Epithelial cell of prostate (primary cell): ENCODE measurements at places on chromosomes 2 and 18.

DNA sequence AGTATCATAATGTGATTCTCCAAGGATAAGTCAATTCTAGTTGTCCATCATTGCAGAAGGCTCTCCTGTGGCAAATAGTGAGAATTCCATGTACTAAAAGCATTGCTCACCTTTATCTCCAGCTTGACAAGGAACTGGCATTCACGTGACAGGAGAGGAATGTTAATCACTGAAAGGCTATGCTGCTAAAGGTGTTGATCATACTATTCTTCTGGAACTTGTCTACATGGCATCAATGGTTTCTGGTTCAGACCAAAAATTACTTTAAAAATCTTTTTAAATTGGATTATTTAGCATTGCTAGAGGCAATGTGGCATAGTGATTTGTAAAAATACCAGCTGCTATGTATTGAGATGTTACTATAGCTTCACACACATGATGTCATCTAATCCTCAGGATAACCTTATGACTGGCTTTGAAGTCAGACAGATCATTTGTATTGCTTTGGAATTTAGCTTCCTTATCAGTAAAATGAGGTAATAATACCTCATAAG, 414.4 kb downstream of the MTX2 start:
- DNase-seq = no peak

DNA sequence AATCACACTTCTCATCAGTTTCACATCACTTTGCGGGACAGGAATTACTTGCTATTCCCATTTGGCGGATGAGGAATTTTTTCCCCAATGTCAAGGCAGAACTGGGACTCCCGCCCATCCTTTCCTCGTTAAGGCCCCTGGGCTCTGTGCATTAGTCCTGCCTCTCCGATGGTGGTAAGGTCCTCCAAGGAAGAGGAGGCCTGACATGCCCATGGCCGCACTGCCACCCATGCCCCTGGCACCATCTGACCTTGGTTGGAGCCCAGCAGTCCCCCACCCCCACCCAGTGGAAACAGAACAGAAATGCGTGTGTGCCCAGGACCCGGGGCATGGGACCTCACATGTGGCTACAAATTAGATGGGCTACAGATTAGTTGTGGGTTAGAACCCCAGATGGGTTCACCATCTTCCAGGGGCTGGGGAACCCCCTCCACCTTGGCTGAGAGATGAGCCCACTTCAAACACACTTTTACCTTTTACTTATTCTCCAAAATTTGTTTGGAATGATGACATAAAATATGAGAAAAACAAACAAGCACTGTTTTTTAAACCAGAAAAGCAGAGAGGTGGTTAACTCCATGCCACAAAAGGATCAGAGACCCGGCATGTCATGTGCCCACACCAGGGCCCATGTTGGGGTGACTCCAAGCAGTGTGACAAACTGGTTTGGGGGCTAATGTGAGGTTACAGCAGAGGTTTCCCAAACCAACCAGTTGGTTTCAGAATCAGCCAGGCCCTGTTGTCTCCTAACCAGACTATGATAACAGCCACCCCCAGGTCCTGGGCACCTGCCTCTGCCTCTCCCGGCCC, 11.0 kb upstream of the DUSP2 start:
- no peak for DNase-seq

GRCh38 chr18:79102886-79103285, 33.7 kb downstream of the ATP9B start:
- DNase-seq = no peak

DNA sequence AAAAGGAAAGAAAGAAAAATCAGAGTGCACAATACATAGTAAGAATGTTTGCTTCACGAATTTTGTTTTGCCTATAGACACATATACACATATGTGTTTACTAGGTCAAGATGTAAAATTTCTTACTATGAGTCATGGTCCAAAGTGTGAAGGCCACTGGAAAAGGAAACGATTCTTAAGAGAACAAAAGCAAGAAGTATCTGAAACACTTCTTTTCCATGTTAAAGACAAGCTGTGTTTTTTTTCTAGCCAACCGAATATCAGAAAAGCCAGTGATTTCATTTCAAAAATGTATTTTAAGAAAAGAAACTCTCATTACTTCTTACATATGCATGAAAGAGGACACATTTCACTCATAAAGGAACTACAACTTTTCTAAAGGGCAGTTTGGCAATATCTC, 24.9 kb downstream of the PECR start:
- DNase-seq = no peak

GRCh38 chr2:144858211-144858610, 338.3 kb upstream of the ZEB2 start:
- DNase-seq = no peak

DNA sequence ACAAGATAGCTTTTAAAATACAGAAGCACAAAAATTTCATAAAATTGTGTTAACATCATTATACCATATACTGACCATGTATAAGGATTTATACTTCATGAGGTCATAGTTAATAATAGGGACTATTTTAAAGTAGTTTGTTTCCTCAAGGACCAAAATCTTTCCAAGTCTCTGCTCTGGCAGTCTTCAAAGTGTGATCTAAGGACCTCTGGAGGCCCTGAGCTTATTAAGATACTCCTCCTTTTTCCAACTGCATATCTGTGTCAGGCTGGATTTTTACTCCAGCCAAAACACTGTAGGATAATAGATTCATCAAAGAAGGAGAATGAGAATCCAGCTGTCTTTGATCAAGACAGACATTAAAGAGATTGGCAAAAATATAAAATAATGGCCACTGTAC, 1.7 kb upstream of the SCYGR2 start:
- no peak for DNase-seq

DNA sequence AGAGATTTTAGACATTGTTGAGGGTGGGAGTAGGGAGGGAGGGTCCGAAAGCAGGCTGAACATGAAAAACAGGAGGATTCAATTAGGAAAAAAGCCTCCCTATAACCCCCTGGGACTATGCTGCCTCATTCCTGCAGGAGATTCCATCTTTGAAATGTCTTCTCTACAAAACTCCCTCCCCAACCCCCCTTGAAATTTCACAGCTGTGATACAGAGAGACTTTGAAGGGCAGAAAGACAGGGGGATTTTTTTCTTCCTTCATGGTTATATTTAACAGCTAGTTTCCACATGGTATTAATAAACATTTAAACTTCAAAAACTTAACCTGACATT, 57.6 kb downstream of the TRIB2 start:
- no peak for DNase-seq

GRCh38 chr2:85490861-85491755, 47.9 kb upstream of the MAT2A start:
- DNase-seq = no peak

GRCh38 chr2:45254025-45254424, 244.8 kb upstream of the SIX2 start:
- no peak for DNase-seq

- no peak for DNase-seq
Measured at GRCh38 chr2:212028798-212029394, 509.7 kb downstream of the ERBB4 start.
